RPMI8226 (cell line): ENCODE measurements at places on chromosomes 7 and 10.

DNA sequence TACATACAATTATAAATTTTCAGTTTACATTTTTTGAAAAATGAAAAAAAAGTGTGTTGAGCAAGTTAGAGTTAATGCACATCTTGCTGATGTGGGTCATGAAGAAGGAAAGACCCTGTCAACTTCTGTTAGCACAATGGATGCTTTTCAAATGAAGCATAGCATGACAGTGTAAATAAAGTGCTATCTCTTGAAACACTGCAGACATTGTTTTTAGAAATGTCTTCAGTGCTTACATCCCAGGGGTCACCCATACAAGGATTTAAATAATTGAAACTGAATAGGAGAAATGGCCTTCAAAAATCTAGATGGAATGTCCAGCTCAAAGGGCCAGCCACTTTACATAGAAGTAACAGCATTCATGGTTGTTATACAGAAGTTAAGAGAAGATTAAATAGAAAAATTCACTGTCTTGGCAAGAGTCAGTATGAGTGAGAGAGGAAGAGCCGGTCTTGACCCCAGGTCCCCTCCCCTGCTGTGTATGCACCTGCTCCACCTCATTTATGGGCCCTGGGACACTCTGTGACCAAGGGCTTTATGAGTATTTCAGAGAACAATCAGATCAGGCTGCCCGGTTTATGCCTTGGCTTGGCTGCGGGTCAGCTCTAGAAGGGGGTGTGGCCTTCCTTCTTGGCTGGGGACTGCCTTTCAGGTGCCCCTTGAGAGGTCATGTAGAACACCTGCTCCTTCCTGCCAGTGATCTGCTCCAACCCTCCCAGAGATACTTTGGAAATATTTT lies 237.7 kb upstream of the TMEM72 start:
- DNase-seq: peak; percentile 13

GRCh38 chr7:422191-422885 lies 97.3 kb downstream of the PDGFA start:
- DNase-seq: no peak

DNA sequence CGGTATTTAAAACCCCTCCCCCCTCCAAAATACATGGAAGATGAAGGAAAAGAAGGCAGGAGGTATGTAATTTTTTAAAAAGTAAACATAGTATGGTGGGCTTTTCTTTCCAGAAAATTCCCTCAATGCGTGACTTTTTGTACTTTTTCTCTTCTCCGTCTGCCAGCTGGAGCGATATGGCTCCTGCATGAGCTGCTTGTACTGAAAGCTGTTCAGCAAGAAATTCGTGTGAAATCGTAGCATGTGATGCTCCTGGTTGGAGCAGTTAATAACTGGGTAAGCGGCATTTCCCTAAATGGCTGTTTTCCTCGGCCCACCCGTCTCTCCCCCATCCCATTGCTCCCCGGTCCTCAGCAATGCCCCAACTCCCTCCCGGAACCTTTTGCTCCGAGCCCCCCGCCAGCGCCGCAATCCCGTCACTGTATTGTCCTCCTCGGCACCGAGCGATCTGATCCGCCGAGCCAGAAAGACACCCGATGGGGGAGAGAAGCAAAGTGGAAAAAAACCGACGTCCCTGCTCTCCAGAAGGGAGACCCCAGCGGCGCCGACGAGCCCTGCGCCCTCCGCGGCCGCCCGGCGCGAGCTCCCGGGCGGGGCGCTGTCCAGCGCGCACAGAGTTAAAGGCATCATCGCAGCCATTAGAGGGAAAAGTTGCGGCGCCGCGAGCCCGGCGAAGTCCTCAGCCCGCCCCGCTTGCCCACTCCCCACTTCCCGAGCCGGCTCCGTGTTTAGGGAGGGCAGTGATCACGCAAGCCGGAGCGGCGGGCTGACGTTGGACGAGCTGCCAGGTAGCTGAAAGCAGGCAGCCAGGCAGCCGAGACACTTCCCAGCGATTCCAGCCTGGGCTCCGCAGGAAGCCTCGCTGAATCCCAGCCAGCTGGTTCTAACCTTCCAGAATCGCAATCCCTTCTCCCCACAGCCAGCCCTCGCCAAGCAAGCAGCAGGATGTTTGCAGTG lies at the start of gene VSTM2A:
Gene VSTM2A, plus strand, starts transcription at position 707 of the 957 bp plus-strand sequence. CDS start 356 bp downstream, outside the sequence.
- DNase-seq: no peak

GRCh38 chr10:25875556-25876165 lies 58.4 kb upstream of the MYO3A start:
- peak; percentile 80 for DNase-seq

DNA sequence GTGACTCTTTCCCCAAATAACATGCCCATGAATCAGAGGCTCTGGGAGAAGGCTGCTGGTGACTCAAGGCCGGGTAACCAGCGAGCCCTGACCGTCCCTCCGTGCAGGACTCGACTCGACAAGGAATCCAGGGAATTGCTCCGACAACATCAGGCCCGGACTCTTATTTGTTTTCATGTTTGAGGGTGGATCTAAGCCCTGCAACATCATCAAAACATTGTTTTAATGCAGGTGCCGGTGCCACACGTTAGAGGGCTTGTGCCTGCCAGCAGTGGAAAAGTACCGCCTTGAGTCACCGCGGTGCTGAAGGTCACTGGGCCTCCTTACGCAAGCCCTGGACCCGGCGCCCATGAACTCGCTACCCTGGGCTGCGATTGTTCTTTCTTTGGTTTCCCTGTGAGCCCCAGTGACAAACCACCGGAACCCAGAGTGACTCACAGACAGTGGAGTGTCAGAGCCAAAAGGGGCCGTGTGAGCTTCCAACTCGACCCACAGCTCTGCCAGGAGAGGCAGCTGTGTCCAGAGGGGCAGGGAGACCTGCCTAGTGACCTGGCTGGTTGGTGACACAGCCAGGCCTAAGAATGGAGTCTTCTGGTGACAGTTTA lies 139.4 kb upstream of the SHH start:
- DNase-seq: no peak

- no peak for DNase-seq
Observed at GRCh38 chr10:64959116-64959515, 1437.9 kb downstream of the REEP3 start.

GRCh38 chr10:17841050-17841449 lies 31.9 kb downstream of the MRC1 start:
- DNase-seq: no peak

GRCh38 chr10:21398563-21399231 lies 126.8 kb downstream of the SKIDA1 start:
- DNase-seq: no peak

DNA sequence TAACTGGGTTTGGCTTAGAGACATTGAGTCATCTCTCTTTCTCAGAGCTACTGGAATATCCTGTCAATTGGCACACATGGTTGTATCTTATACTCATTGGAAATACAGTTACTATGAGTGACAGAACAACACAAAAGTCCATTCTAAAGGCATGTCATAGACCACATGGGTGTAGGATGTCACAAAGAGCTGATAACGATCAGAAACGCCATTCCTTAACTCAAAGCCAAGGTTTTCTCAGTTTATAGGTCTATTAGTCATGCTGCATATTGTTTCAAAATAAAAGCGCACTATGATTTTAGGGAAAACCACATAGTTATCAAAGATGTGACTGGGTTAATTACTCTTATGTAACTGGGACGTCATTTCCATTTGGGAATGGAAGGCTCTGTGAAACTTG lies 147.2 kb upstream of the FAM171A1 start:
- no peak for DNase-seq

DNA sequence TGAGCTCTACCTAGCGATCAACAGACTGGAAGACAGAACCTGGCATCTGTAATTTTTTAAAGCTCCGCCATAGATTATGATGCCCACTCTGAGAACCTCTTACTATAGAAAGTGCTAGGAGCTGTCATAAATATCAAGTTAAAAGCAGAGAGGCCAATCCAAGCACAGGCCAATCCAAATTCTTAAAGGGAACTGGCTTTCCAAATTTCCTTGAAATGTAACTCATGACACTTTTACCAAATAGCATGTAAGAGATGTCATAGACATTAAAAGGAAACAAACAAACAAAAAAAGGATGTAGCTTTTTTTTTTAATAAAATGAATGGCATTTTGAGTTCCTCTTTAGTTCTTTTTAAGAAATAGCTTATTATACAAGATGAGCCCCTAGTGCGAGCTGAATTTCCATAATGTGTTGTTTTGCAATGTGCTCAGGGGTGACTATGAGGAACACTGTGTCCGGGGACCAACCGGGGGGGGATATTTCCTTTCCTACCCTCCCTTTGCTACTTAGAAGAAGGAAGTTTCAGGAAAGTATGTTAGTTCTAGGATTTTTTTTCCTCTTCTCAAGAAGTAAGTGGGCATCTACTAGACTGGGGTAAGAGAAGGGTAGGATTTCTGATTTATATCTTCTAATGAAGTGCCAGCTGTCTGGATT lies 23.7 kb upstream of the MRC1 start:
- no peak for DNase-seq
